Dermis microvascular lymphatic vessel endothelial cell (primary cell): ENCODE measurements at places on chromosomes 3 and 15. TPM values are rescaled to one million over a fixed set of nuclear protein-coding genes. Genes with fewer than 3 reads are reported as not detected.

- DNase-seq = no peak
These were observed 28.5 kb upstream of the KCNMB2 start for GRCh38 chr3:178507507-178508442.

GRCh38 chr15:49678655-49679054 is 57.8 kb downstream of the DTWD1 start:
- no peak for DNase-seq

Gene GOLGA8J
- not detected in 2 replicates for total RNA-seq

Gene MST1R
- total RNA-seq = 0.13 TPM in 2 replicates

Gene FANCD2OS
- not detected in 2 replicates for total RNA-seq

Gene KIF15
- 2.9 and 8.3 TPM in 2 replicates for total RNA-seq
